ENCODE measurements at places on chromosomes 6 and 20. TPM values are rescaled to one million over a fixed set of nuclear protein-coding genes. Genes with fewer than 3 reads are reported as not detected.

The SPTLC3 gene
- not detected for total RNA-seq

DNA sequence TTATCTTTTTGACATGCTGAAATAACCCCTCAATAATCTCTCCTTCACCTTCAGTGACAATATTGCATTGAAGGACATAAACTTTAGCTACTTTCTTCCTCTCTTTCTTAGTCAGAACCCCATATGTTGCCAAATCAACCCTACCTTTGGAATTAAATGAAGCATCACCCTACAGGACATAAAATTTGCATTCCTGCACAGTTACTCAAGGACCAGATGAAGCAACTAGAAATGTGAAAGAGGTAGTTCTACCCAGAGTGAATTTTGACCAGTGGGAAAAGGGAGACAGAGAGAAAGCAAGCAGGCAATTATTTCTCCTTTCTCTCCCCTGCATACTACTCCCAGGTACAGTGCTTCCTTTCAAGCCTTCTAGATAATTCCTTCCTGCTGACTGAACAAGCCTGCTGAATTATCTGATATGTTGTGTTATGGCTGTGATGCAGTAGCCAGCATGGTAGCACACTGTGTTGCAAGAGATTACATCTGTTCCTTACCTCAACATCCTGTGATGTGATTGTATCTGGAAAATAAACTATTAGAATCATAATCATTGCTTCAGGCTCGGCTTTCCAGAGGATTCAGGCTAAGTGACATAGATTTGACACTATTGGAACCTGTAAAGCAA, 16.6 kb downstream of the TENT5A start:
- DNase-seq: no peak

DNA sequence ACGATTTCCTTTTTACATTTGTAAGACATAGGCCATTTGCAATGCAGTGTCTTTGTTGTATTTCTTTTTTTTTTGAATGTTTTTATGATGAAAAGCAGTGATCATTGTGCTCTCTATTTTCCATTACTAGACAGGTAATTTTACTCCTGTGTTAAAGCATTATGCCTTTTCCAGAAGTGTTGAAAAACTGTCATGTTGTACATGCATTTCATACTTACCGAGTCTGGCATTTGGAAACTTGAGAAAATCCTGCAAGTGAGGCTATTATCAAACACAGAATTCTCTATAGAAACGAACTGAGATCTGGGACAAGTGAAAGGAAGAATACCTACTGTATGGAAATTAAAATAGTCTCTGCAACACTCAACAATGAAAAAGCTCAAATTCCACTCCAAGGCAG, 78.6 kb upstream of the CNR1 start:
- DNase-seq: no peak

- DNase-seq: peak; percentile 56
Observed at GRCh38 chr6:157019115-157019641, 242.0 kb downstream of the ARID1B start.

DNA sequence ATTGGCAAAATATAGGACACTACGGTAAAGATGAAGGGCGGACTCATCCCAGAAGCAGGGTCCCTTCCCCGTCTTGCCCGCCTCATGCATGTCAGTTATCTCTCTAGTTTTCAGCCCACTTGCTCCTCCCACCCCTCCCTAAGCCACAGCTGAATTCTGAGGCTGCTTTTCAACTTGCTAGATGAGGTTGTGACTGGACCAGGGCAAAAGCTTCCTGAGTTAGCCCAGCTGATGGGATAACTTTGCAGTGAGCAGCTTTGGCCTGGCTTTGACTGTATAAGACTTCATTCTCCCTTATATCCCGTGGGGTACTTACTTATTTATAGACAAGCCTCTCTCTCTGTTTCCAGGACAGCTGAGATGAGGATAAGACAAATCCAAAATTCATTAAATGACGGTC, 23.2 kb downstream of the GHRH start:
- no peak for DNase-seq

DNA sequence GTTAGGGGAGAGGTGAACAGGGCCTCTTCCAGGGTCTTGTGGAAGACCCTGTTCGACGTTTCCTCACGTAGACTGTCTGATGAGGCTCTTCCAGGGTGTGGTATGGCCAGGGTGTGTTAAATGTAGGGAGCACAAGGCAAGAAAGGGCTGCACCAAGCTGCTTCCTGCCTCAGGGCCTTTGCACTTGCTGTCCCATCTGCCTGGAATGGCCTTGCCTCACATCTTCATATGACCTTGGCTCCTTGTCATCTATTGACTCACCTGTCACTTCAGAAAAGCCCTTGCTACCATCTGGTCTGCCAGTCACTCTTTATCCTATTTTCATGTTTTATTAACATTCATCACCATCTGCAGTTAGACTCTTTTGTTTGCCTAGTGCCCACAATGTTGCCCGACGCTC, 31.0 kb downstream of the E2F3 start:
- DNase-seq: no peak
